ENCODE measurements at places on chromosomes 5 and 9. TPM values are rescaled to one million over a fixed set of nuclear protein-coding genes. Genes with fewer than 3 reads are reported as not detected.

The PCDHGB2 gene
- total RNA-seq: 0.40 TPM

The SLC34A1 gene
- total RNA-seq: not detected

The BTNL3 gene
- total RNA-seq: not detected

The RANBP3L gene
- total RNA-seq: not detected

The GFPT2 gene
- 1.9 TPM for total RNA-seq

The AIF1L gene
- 0.27 TPM for total RNA-seq
